ENCODE measurements at places on chromosomes 5 and 9.

- DNase-seq: no peak
Observed at GRCh38 chr5:31413030-31413812, 118.7 kb downstream of the DROSHA start.

GRCh38 chr9:88995627-88996026, 4.4 kb downstream of the S1PR3 start:
- DNase-seq: no peak

GRCh38 chr9:19935422-19935821, 146.6 kb upstream of the SLC24A2 start:
- DNase-seq: no peak

- no peak for DNase-seq
Observed at GRCh38 chr5:172779691-172780341, 8.8 kb upstream of the DUSP1 start.

- DNase-seq: no peak
Observed at GRCh38 chr9:966870-967269, 9.6 kb upstream of the DMRT3 start.

GRCh38 chr5:171926311-171926710, 80.1 kb downstream of the FBXW11 start:
- no peak for DNase-seq
